ENCODE measurements at places on chromosomes 1 and 21.

DNA sequence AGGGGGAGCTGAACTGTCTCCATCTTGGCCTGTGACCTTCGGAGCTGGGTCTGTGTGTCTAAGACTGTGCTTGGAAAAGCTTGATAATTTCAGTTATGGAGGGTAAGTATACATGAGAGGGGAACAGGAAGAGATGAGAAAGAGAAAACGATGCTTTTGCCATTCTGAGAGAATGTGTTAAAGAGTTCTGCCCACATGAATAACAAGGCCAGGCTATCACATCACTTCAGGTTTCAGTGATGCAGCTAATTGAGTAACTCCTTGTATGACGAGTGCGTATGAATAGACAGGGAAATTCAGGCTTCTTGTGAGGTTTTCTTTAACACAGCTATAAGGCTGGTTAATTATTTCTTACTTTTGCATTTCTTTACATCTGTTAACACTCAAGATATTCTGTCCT, 81.0 kb downstream of the PLPPR5 start:
- no peak for DNase-seq

DNA sequence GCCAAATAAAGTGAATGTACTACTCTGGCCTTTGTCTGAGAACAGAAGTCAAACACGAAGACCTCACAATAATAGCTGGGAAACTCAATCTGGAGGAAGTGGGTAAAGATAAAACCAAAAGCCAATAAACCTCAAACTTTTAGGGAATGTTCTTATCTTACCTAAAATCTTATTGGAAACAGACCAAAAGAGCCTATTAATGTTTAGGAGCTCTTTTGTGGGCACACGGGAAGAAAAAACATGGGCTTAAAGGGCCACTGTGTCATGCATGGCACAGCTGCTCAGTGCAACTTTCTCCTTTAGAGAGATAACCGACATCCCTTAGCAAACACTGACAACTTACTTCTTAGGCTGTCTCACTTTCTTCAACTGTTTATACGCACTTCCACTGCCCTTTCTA, 16.1 kb downstream of the EIF2B3 start:
- DNase-seq = no peak

GRCh38 chr1:113782406-113782805, 23.1 kb upstream of the PHTF1 start:
- no peak for DNase-seq

DNA sequence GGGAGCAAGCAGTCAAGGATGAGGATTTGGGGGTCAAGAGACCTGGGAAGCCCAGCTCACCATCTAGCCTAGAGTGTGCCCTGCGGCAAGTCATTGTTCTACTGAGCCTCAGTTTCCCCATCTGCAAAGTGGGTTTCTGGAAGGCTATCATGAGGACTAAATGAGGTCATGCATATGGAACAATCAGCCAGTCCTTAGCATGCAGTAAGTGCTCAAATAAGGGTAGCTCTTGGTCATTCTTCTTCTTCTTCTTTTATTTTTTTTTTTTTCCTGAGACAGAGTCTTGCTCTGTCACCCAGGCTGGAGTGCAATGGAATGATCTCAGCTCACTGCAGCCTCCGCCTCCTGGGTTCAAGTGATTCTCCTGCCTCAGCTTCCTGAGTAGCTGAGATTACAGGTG, 99.9 kb upstream of the RUNX3 start:
- DNase-seq = no peak

- no peak for DNase-seq
Observed at GRCh38 chr1:12152113-12152891, 14.5 kb upstream of the TNFRSF1B start.

DNA sequence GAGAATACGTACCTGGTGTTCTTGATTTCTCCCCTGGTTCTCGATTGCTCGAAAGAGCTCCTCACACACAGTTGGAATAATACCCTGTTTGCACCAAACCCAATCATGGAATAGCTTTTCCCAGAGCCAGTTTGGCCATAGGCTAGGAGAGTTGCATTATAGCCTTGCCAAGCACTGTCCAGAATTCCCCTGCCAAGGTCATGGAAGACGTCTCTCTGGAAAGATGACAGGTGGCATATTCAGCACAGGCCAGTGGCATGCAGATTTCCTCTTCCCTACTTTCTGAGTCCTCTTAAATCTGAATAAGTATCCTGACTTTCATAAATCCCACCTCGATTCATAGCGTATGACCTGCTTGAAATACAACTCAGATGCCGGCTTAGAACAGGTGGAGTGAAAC, 96.5 kb downstream of the SCCPDH start:
- no peak for DNase-seq

GRCh38 chr1:1219341-1219740, 5.4 kb upstream of the TNFRSF4 start:
- no peak for DNase-seq

GRCh38 chr1:163834778-163835177, 513.0 kb downstream of the NUF2 start:
- DNase-seq = no peak

GRCh38 chr1:25556132-25556670, 12.8 kb downstream of the LDLRAP1 start:
- no peak for DNase-seq

DNA sequence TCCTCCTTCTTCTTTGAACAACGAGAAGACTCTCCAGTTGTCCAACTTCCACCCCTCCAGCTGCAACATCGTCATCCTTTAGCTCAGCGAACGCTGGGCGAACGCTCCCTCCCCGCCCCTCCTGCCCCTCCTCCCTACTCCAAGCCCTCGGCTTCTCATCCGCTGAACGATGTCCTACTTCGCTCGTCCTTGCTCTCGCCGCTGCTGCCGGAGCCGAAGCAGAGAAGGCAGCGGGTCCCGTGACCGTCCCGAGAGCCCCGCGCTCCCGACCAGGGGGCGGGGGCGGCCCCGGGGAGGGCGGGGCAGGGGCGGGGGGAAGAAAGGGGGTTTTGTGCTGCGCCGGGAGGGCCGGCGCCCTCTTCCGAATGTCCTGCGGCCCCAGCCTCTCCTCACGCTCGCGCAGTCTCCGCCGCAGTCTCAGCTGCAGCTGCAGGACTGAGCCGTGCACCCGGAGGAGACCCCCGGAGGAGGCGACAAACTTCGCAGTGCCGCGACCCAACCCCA, at the start of gene BCAN:
Gene BCAN (plus strand): TSS at position 357 of the 504 bp plus-strand sequence. CDS start 3,938 bp downstream, outside the sequence.
- no peak for DNase-seq

DNA sequence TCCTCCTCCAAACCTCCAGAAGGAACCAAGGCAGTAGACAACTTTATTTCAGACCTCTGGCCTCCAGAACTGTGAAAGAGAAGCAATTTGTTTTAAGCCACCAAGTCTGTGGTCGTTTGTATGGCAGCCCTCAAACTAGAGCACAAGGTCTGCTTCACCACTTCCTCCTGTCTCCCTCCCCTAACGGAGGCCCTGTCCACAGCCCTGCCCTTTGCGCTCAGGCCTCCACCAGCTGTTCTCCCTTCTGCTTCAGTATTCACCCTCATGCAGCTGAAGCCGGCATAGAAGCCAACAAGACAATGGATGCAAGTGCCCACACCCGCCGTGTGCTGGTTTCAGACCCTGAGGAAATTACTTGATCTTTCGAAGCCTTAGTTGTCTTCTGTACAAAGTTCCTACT, 364.1 kb downstream of the HHAT start:
- no peak for DNase-seq

DNA sequence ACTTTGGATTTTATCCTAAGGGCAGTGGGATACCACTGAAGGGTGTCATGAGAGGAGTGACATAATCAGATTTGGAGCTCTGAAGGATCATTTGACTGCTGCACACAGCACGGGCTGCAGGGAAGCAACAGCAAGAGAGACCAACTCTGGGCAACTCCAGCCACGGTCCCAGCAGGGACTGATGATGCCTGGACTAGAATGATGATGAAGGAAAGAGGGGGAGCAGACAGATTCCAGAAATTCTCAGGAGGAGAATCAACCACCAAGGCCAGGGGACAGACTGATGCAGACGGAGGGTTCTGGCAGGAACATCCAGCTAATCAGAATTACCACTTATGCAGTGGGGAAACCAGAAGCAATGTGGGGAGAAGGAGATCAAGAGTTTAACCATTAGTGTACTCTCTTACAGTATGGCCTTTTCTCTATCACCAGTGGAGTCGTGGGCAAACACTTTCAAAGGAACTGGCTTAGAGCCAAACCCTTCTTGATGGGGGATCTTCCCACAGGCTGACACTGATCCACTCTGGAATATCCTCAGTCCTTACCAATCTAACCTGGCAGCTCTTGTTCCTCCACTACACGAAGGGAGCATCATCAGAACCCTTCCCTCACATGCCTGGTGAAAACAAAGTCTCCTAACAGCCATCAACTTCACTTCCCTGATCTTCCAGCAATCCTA, 3.3 kb downstream of the URB1 start:
- DNase-seq = no peak

- no peak for DNase-seq
Observed at GRCh38 chr1:22454476-22455056, 2.9 kb downstream of the ZBTB40 start.

DNA sequence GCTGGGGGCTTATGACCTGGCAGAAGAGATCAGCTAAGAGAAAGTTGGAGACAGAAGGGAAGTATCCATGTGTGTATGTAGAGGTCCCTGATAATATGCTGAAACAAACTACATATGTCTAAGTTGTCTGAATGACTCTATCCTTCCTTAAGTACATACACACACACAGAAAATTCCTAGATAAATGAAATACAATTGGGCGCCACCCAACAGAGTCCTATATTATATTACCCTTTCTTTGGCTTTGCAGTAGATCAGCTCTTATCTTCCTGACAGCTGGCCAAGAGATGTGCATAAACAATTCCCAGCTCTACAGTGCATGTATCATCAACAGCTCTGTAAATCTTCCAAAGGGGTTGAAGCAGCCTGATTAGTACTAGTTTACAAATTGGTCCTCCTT, 40.1 kb downstream of the SORT1 start:
- DNase-seq = no peak

DNA sequence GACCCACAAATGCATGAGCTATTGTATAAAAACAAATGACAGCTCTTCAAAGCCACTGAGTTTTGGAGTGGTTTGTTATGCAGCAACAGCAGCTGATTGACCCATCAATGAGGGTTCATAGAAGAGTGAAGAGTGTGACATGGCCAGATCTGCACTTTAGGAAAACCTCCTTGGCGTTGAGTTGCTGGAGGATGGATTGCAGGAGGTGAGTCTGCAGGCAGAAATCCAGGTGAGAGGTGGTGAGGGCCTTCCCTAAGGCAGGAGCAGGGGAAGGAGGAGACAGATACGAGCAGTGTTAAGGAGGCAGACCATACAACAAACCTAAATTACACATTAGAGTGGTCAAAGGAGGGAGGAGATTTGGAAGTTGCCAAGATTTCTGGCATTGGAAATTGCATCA, 169.3 kb upstream of the CSF3R start:
- DNase-seq = no peak

DNA sequence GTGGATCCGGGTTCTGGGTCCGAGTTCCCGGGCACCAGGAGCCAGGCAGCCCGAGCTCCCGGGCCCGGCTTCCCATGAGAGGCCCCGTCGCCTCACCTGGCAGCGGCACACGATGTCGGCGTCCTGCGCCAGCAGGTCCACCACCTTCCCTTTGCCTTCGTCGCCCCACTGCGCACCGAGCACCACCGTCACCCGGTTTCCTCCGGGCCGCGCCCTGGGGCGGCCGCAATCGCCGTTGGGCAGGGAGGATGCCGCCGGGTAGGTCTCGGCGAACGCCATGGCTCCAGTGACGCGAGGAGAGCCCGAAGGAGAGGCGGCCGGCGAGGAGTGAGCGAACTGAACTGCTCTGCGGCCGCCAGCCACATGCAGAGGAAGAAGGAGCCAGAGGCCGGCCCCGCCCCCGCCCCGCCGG, at the start of gene ADSS2:
Gene ADSS2 (minus strand): TSS at position 371 of the 412 bp plus-strand sequence. CDS start 92 bp downstream, at position 279.
- DNase-seq = no peak

DNA sequence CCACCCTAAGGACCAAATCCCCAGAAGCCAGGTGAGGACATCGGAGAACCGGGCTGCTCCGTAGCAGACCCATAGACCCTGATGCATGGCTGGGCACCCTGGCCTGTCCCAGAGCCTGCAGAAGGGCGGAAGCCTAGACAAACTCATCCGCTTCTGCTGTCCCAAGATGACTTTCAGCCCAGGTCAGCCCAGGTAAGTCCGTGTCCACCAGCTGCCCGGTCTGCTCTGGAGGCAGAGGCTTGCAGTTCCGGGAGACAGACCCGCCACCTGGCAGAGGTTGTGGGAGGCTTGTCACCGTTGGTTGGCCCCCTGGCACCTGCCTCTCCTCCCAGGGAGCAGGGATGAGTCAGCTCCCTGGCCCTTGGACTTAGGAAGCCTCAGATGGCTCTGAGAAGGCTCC, 22.8 kb upstream of the POFUT2 start:
- DNase-seq = no peak

DNA sequence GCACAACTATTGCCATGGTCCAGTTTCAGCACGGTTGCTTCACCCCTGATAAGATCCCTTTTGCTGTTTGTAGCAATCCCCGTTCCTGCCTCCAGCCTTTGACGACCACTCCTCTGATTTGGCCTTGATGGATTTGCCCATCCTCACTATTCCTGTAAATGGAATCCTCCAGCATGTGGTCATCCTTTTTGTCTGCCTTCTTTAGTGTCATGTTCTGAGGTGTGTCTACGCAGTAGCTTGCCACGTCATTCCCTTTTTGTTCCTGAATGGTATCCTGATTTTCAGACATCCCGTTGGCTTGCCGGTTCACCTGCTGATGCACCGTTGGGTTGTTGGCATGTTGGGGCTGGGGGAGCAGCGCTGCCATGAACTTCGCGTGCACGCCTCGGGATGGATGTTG, 7.8 kb downstream of the AJAP1 start:
- no peak for DNase-seq

GRCh38 chr1:26280333-26281042, 602 bp downstream of the SH3BGRL3 start:
- no peak for DNase-seq

- DNase-seq = no peak
Observed at GRCh38 chr1:85427331-85427730, 37.6 kb downstream of the DDAH1 start.

GRCh38 chr1:230167419-230167852, 100.4 kb downstream of the GALNT2 start:
- DNase-seq = no peak

DNA sequence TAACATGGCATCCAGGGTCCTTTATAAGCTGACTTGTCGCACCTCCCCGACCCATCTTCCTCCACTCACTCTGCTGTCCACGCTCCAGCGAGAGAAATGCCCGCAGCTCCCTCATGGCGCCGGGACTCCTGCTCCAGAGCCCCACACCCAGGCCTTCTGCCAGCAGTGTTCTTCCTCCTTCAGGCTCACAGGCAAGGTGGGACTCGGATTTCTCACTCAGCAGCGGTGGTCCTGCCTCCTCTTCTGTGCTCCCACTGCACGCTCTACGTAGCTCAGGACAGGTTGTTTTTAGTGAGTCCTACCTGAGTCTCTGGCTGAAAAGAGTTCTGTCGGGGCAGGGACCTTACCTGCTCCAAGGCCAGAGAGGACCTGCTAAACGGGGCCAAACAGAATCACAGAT, 11.2 kb downstream of the THEMIS2 start:
- DNase-seq = no peak

- peak; percentile 77 for DNase-seq
Observed at GRCh38 chr1:37177230-37177864, 143.0 kb upstream of the GRIK3 start.

DNA sequence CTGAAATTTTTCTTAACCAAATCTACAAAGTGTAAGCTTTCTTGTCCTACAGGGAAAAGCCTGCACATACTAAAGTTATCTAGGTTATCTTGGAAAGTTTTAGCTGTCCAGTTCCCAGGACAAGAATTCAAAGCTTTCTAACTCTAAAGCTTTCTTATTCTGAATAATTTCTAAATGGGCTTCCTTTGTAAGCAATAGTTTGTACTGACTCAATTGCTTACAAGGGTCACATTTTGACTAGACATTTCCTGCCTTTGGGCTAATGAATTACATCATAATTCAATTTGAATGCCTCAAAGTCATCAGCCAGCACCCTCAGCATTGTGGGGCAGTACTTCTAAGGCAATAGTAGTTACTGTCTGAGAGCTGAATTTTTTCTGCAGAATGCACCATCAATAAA, 223.0 kb downstream of the LTN1 start:
- DNase-seq = no peak

All from NCI-H2081 treated with DMSO at 0.1 percent for 48 hours (cell line).